ENCODE measurements at places on chromosomes 1 and 21.

GRCh38 chr1:55138823-55139222, 76.3 kb downstream of the USP24 start:
- no peak for DNase-seq

DNA sequence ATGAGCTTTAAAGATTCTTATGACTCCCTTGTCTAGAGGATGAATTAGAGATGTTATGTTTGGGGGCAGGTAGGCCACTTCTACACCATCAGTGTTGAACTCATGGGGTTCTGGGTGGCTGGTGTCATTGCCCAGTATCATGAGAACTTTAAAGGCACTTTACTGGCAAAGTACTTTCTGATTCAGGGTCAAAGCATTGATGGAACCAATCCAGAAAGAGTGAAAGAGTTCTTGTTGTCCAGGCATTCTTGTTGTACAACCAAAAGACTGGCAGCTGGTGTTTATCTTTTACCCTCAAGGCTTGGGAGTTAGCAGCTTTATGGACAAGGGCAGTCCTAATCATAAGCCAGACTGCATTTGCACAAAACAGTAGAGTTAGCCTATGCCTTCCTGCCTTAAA, 673.0 kb downstream of the USP25 start:
- DNase-seq: no peak

GRCh38 chr1:205294175-205294917, 27.2 kb downstream of the NUAK2 start:
- DNase-seq: no peak

GRCh38 chr1:69913977-69914376, 291.4 kb downstream of the LRRC40 start:
- no peak for DNase-seq

DNA sequence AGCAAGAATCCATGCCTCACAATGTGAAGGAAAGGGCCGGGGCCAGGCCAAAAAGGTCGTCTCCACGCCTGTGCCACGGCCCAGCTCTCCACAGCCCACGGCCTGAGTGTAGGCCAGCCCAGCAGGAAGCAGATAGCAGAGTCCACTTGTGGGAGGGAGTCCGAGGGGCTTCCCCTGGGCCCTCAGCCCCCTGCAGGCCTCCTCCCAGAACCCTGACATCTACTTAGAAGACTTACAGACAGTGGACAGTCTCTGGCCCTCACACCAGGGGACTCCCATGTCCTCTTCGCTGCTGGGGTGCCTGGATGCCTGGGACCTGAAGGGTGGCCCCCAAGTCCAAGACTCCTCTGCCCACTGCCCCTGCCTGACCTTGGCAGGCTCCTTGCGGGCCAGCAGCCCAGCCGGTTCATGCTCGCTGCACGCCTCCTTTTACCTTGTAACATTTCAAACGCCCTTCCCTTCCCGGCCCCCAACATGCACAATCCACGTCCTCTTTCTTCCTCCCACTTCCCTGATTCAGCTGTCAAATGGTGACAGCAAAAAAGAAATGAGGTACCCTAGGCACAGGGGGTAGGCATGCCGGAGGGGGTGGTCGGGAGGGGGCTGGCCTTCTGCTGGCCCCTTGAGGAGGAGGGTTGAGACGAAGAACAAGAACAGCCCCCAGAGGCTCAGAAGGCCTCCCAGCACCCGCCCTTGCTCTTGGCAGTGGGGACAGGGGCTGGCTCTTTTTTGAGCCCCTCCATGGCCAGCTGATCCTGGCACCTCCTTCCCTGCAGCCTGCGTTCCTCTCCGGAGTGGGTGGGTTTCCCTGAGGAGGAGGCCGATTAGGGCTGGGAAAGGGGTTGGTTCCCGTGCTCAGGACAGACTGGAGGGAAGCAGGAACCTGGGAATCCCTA, 997 bp upstream of the PTPN7 start:
- no peak for DNase-seq

DNA sequence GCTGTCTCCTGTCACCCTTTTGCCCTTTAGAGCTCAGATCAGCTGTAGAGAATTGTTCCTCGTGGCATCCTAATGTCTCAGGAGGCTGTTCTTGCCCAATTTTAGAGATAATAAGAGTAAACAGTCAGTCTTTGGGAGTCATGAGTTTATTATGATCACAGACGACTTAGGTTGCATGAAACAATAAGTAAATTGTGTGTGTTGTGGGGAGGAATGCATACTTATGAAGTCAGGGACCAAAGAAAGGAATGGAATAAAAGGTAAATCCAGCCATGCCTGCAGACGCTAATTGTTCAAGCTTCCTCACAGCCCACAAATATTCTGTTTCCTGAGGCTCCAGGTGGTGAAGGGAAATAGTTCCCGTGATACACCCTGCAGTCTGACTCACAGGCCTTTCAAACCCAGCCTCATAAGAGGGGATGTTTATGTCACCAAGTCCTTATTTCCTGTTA, 897 bp downstream of the EPHX4 start:
- DNase-seq: peak; percentile 24

- DNase-seq: no peak
These were observed 13.7 kb upstream of the RHEX start for GRCh38 chr1:206039046-206039973.

DNA sequence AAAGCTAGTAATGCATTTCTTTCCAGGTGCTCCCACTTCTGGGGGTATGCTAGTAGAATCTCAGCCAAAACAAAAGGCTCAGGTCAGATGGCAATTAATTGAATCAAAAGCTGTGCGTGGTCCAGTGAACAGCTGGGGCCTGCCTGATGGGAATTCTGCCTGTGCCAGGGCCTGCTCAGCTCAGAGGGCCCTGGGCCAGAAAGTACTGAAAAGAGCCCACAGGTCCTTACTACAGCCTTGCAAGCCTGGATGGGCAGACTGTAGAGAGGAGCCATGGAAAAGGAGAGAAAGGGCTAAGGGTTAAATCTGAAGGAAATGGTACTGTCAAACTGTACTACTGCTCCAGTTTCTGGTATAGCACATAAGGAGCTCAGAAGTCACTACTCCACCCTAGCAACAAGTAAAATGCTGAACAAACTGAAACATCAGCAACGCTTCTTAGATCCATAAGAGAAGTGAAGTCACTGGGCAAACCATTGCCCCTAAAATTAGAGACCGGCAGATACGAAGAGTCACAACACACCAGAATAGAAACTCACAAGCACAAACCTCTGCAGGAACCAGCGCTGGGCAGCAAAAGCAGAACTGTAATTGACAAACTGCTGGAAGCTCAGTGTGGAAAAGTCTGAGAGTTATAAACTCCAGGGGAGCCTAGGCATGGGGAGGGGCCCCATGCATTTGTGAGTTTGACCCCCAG, 121.1 kb upstream of the SYT6 start:
- DNase-seq: no peak

DNA sequence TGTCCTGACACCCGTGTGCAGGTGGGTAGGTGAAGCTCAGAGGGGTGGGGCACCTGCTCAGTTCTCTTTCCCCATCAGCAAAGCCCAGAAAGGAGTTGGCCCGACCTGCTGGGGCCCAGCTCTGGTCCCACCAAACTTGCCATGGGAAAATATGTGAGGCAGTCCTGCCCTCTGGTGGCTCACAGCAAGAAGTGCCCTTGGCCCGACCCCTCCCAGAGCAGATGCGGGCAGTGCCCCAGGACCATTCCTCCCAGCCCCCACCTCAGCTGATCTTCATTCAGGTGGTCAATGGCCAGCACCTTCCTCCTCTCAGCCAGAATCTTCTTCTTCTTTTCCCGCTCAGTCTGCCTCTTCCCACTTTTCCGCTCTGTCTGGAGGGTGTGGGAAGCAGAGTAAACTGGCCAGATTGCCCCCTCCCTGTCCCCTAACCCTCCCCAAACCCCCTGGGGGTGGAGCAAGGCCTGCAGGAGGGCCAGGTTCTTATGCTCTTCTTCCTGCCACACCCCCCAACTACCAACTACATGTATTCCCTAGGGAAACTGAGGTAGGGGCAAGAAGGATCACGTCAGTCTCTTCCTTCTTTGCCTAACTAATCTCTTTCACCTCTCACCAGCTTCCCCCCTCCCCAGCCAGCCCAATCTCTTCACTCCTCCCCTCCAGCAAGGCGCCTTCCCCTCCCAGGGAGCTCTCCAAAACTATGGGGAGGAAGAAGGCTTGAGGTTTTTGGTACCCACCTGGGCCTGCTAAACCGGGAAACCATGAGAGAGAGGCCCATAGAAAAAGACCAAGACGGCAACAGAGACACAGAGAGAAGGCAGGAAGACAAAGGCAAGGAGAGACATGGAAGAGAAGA, 15.6 kb downstream of the TNNT2 start:
- DNase-seq: peak; percentile 10

GRCh38 chr1:212162635-212163034, 122.6 kb upstream of the PPP2R5A start:
- no peak for DNase-seq

DNA sequence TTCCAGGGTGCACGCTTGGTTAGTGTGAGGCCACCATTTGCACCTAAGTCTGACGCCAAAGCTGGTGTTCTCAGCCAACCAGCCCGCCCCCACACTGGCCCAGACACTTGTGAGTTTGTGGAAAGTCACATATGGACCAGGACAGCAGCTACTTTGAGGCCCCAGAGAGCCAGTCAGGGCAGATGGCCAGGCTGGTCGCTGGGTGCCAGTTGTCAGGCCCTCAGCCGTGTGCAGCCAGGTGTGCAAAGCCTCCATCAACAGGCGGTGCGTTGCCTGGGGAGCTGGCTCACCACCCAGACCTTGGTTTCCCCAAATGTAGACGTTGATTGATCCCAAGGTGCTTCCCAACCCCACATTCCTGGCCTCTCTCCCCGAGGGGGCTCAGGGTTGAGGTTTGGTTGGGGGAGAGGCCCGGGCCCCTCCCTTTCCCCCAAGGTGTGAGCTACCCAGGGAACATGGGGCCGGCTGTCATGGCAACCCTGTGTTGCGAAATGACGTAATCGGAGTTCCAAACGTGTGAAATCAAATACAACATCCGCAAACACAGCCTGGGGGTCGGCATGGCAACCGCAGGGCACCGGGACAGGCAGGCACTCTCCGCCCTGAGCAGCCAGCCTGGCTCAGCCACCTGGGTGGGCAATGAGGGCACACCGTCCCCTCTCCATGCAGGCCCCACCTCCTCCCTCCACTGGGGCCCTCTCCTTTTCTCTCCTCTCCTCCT, 42.2 kb upstream of the WNT4 start:
- peak; percentile 65 for DNase-seq

DNA sequence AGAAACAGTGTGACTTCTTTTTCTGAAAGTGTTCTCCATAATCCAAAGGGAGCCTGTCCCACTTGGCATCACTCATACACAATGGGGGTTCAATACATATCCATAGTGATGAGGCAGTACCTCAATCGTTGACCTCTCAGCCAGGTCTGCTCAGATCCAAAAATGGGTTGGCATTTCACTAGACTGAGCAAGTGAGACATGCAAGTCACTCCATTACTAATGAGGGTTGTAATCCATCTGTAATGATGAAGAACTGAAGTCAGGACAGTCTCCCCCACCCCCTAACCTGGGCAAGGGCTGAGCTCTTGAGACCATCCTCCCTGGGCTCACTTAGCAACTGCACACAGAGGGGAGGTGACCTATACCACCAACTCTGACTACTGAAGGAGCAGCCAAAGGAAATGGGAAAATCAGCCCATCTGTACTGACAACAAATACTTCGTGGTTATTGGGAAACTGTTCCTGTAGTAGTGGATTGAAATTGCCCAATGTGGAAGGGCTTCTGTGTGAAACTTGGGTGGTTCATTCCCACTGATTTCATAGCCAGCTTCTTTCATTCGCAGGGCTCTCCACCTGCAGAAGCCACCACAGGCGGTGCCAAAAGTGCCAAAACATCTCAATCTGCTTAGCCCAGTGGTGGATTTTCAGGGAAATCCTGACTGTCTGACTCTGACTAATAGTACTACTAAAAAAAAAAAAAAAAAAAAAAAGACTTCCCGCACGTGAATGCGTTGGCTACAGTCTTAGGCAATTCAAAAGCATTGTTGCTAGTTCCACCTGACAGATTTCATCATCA, 5.0 kb downstream of the NGF start:
- no peak for DNase-seq

- no peak for DNase-seq
These were observed 26.8 kb downstream of the TRPM2 start for GRCh38 chr21:44379991-44380865.

- no peak for DNase-seq
These were observed 12.9 kb downstream of the OR2T6 start for GRCh38 chr1:248388426-248388825.

- no peak for DNase-seq
These were observed 71.7 kb downstream of the SH3GLB1 start for GRCh38 chr1:86776108-86776507.

GRCh38 chr1:200355801-200356200, 54.0 kb downstream of the ZNF281 start:
- no peak for DNase-seq

DNA sequence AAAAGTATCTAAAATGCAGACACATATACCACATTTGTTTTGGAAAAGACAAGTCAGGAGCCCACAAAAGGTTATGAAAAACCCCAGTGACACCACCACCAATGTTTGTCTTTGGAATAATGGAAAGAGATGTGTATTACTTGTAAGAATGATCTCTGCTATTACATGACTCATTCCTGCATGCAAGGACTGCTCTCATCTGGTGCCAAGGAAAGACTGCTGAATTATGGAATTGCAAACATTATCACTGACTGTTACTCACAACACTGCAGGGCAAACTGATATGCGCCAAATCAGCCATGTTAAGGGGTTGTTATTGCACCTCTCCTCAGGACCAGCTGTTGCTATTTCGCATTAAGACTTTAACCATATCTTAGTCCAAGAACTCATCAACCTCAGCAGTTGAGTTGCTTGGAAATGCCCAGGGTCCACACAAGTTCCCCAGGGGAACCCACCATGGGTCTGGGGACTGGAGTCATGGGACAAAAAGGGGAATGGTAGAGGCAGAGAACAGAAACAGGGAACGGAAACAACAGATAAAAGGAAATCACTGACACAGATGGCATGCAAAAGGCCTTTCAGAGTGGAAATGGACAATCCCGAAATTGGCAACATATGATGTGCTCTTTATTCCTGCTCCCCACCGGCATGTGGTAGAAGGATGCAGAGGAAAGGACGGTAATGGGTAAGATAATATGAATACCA, 34.4 kb downstream of the CAPZB start:
- no peak for DNase-seq

DNA sequence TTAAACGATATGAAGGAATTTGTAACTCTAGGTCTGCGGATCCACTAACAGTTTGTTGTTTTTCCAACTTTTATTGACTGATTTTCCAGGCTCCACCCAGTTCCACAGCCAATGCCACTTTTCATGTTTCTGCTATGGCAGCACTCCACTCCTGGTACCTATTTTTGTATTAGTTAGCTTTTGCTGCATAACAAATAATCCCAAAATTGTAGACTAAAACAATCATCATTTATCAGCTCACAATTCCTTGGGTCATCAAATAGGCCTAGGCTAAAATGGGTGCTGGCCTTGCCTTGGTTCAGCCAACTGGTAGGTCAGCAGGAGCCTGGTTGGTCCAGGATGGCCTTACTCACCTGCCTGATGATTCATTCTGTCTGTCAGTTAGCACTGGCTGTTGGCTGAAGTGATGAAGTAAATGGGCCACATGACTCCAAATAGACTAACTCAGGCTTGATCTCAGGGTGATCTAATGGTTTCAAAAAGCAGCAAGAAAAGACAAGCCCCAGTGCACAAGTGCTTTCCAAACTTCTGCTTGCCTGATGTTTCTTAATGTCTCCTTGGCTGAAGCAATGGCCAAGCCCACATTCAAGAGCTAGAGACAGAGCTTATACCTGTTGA, 3.2 kb upstream of the C8B start:
- no peak for DNase-seq
